ENCODE measurements at places on chromosomes 11 and 22. TPM values are rescaled to one million over a fixed set of nuclear protein-coding genes. Genes with fewer than 3 reads are reported as not detected.

Gene SAA1
- total RNA-seq = not detected

Gene OR2AG1
- total RNA-seq = not detected

Gene OR51B4
- total RNA-seq = 0.09 TPM

Gene MIF
- 179 TPM for total RNA-seq

Gene IGF2
- total RNA-seq = 1,262 TPM

Gene PLA2G6
- 10.1 TPM for total RNA-seq

Gene DDX17
- 346 TPM for total RNA-seq

Gene CASP1
- 7.0 TPM for total RNA-seq

Gene FAM111B
- 8.6 TPM for total RNA-seq

- no peak overlapping the region for H3K27ac ChIP-seq
- no peaks in the 10 kb centered on the region for H3K27me3 ChIP-seq
- H3K4me1 ChIP-seq = no peaks in the 10 kb centered on the region
Observed at GRCh38 chr11:101955278-101955677, 39.0 kb upstream of the ANGPTL5 start.

DNA sequence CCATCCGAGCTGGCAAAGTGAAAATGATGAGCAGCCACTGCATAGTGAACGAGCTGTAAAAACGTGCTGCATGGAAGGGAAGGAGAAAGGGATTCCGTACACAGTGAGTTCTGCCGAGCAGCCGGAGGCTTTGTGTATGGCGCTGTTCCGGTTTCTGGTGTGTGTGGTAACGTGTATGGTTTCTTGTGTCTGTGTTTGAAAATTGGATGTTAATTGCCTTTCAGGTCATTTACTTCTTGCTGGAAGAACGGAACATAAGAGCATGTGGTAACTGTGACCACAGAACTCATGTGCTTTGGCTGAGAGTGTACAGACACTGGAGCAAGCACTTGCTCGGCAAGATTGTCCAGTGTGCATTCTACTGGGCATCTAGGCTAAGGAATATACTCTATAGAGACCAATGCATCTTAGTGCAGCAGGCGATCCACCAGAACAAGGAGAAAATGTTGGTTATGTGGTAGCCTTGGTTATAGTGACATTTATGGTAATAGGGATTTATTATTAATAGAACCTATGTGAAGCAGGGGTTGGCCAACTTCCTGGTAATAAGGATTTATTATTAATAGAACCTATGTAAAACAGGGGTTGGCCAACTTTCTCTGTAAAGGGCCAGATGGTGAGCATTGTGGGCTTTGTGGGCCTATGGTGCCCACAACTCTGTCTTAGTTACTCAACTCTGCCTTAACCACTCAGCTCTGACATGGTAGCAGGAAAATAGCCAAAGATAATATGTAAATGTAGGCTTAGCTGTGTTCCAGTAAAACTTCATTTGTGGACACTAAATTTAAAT is 49.2 kb downstream of the GRAMD1B start:
- no peak overlapping the region for H3K27ac ChIP-seq
- H3K4me1 ChIP-seq = peaks cover 17% of the 10 kb centered on the region
- H3K4me3 ChIP-seq = no peak overlapping the region

GRCh38 chr11:44483919-44484610 is 81.4 kb upstream of the CD82 start:
- H3K36me3 ChIP-seq = no peaks in the 10 kb centered on the region
- no peak overlapping the region for H3K4me3 ChIP-seq
- no peak for DNase-seq
- H3K27ac ChIP-seq = no peak overlapping the region
- peaks cover 6% of the 10 kb centered on the region for H3K4me1 ChIP-seq
- no peaks in the 10 kb centered on the region for H3K27me3 ChIP-seq

- DNase-seq = no peak
- H3K4me1 ChIP-seq = peaks cover 21% of the 10 kb centered on the region
- H3K27me3 ChIP-seq = no peaks in the 10 kb centered on the region
- H3K36me3 ChIP-seq = no peaks in the 10 kb centered on the region
Observed at GRCh38 chr22:35634943-35635540, 13.2 kb upstream of the APOL6 start.

GRCh38 chr22:27877501-27877900 is 41.6 kb downstream of the PITPNB start:
- H3K4me3 ChIP-seq = no peak overlapping the region
- peaks cover 15% of the 10 kb centered on the region for H3K36me3 ChIP-seq
- no peak overlapping the region for H3K27ac ChIP-seq
- DNase-seq = peak; percentile 41

GRCh38 chr11:127919206-127920000 is 668.0 kb downstream of the ETS1 start:
- no peaks in the 10 kb centered on the region for H3K36me3 ChIP-seq
- H3K27ac ChIP-seq = no peak overlapping the region
- DNase-seq = no peak

- no peak for DNase-seq
- no peaks in the 10 kb centered on the region for H3K36me3 ChIP-seq
- H3K4me3 ChIP-seq = no peak overlapping the region
- no peak overlapping the region for H3K27ac ChIP-seq
Observed at GRCh38 chr11:10667521-10667885, 26.1 kb downstream of the IRAG1 start.

GRCh38 chr11:69702239-69702691 is 1.6 kb downstream of the FGF19 start:
- H3K36me3 ChIP-seq = no peaks in the 10 kb centered on the region
- peaks cover 80% of the 10 kb centered on the region for H3K27me3 ChIP-seq
- no peak overlapping the region for H3K4me3 ChIP-seq

GRCh38 chr11:47376525-47377371 is 1.6 kb downstream of the SPI1 start:
- no peaks in the 10 kb centered on the region for H3K36me3 ChIP-seq
- no peaks in the 10 kb centered on the region for H3K27me3 ChIP-seq
- peaks cover 5% of the 10 kb centered on the region for H3K4me1 ChIP-seq
- DNase-seq = peak; percentile 23
- peak overlapping the region; percentile 32 for H3K4me3 ChIP-seq

GRCh38 chr11:61062181-61062930 is 39.9 kb upstream of the CD5 start:
- H3K36me3 ChIP-seq = no peaks in the 10 kb centered on the region
- peaks cover 4% of the 10 kb centered on the region for H3K27me3 ChIP-seq
- peak overlapping the region; percentile 20 for H3K27ac ChIP-seq
- no peak for DNase-seq

DNA sequence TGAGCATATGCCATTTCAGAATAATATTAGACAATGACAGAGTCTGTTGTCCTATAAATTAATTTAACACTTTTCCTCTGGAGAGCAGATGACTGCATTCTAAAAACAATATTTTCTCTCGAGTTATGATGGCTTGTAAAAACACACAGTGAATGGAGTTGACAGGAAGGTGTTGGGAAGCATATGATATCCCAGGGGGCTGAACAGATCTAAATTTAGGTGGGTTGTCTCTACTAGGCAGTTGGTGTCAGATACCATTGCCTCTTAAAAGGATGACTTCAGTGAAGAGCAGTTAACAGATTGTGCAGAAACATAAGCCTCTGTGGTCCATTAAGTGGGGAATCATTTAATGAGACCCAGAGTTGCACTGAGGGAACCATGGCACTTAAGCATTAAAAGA is 30.7 kb downstream of the SVIP start:
- H3K36me3 ChIP-seq = no peaks in the 10 kb centered on the region
- no peak overlapping the region for H3K4me3 ChIP-seq
- H3K4me1 ChIP-seq = no peaks in the 10 kb centered on the region
- H3K27ac ChIP-seq = no peak overlapping the region

DNA sequence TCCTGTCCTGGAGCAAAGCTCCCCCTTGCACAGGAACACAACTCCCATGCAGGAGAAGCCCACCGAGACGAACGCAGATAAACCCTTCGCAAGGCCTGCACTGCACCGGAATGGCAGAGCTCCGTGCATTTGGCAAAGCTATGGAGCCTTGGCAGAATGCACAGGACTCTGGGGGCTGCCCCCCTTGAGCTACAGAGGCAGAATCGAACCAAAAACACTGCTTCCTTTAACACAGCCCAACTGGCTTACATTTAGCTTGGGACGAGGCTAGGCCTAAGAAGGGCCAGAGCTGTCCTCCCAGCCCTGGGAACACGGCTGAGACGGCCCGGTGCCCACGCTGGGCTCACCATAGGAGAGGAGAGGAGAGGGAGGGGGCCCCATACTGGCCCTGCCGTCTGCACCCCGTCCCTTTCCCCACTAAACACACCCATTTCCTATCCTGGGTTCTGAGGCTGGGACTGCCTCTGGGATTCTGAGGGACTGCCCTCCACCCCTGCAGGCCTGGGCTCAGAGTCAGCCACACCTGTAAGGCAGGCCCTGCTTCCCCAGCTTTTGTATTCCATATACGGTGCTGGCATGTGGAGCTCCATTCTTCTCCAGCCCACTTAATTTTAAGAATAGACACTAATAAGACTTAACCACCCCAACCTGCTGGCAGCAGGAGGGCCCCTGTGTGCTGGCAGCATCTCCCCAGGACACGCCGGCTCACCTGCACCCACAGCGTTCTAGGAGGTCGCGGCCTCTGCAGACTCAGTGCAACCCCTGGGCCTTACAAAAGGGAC is 32.9 kb downstream of the PPM1F start:
- peaks cover 9% of the 10 kb centered on the region for H3K4me1 ChIP-seq
- no peak for DNase-seq
- H3K4me3 ChIP-seq = no peak overlapping the region
- peaks cover 48% of the 10 kb centered on the region for H3K36me3 ChIP-seq
- no peak overlapping the region for H3K27ac ChIP-seq
